ENCODE measurements at places on chromosomes 5 and 9.

GRCh38 chr9:128304971-128305288 lies 17.3 kb downstream of the TRUB2 start:
- no peak for DNase-seq

DNA sequence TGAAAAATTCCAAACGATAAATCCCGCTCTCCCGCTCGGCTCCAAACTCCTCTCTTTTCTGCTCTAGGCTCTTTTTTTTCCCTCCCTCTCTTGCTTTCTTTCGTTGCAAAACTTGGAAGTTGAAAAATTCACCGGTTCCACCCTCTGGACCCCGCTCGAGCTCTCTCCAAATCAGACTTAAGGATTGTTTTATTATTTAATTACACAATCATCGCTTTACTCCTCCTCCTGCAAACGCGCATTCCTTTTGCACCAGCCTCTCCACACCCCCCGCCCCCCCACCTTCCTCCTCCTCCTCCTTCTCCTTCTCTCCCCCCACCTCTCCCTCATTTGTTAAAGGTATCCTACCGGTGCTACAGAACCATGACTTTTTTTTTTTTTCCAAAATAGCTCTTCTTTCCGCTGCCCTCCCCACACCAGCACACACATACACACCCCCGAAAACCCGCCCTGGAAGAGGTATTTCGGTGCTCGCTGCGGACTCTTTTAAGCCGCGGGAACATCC lies 535 bp upstream of the NFIB start:
- DNase-seq: no peak

- DNase-seq: no peak
Measured at GRCh38 chr5:117590944-117591343, 1016.3 kb upstream of the SEMA6A start.

- DNase-seq: no peak
Measured at GRCh38 chr9:128933731-128934130, 12.9 kb downstream of the PHYHD1 start.

DNA sequence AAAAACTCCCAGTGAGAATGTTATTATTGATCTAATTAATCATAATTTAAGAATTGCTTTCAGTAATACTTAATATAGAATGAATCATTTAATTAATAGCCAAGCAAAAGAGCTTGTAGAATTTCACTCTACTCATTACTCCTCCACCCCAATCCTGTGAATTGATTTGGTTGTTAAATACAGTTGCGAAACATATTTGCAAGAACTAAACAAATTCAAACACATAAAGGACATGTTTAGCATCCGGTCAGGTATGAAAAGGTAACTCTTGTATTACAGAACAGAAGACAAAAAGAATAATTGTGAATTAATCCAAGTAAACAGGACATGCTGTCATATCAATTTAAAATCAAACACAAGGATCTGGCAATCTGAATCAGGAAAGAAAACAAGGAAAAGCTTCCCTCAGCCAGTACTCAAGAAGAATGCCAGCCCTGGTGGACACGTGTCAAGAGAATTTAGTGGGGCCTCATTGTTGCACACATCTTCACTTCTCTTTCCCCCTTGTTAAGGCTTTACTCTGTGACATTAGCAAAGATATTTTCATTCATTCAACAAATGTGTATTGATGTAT lies 89.4 kb upstream of the SLC12A2 start:
- no peak for DNase-seq

DNA sequence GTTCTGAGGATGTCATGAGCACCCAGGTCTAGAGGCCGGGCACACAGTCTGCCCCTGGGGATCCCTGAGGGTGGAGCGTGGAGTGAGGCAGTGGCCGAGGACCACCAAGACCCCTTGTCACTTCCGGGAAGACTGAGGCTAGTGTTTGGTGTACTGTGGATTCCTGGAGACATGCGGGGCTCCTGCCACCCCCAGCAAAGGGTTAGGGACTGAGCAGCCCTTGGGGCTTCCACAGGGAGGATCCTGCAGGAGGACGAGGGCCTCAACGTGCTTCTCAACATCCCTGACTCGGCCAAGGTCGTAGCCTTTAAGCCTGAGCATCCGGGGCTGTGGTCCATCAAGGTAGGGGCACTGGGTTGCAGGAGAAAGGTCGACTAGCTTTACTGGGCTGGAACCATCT lies 29.9 kb downstream of the HMCN2 start:
- DNase-seq: no peak

DNA sequence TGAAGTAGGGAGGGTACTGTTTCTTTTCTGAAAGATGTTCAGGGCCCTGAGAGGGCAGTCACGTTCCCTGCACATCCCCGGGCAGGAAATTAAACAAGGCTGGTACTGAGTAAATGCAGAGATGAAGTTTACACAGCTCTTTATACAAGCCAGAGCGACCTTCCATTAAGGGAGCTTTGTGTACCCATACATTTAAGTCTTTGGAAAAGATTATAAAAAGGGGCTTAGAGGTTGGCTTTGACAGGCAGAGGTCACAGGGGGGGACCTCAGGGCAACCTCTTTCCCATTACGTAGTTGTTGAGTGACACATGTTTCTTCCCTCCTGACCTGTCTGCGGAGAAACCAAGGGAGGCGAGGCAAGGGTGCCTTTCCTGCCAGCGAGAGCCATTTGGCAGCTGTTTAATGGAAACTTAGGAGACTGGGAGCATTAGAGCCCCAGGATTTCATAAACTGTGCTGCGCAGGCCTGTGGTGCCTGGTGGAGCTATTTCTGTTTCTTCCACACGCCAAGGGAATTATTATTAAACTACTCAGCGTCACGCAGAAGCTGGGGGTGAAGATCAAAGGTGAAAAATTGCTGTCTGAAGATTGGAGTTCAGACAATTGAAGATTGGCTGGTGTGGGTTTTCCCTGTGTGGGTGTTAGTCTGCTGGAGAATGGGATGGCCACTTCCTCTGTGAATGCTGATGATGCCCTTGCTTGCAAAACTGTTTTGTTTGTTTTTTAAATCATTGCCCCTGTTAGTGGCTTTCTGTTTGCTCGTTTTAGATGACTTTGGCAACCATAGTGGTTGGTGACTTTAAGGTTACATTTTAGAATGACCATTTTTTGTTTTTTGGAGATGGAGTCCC lies 3.2 kb upstream of the SMIM32 start:
- DNase-seq: no peak

DNA sequence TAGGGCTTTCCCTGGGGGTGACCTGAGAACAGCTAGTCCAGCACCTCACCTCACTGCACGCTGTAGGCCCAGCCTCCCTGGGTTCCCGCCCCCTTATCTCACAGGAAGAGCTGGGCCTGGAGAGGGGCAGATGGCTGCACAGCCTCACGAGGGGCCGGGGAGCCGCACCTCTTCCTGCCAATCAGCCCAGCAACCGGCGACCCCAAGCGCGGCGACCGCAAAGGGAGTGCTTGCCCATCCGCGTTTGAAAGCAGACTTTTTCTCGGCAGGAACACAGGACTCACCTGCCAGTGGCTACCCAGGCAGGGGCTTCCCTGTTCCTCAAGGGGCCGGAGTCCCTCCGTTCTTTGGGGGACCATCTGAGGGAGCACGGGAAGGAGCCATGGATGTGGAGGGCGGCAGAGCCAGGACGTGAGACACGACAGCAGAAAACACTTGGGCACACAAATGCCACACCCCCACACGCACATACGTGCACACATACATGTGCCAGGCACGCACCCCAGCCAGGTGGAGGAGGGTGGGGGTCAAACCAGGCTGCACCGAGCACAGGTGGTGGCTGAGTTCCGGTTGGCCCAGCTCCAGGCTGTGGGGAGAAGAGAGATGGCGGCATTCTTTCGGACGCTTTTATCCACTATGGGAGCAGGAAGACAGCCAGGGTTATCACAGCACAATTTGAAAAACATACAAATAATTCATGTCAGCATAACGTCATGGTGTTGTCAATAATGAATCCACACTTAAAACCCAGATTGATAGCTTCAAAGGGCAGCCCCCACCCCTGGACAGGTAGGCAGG lies 11.3 kb downstream of the TMEM250 start:
- no peak for DNase-seq

GRCh38 chr5:15558240-15558639 lies 58.3 kb downstream of the FBXL7 start:
- no peak for DNase-seq

DNA sequence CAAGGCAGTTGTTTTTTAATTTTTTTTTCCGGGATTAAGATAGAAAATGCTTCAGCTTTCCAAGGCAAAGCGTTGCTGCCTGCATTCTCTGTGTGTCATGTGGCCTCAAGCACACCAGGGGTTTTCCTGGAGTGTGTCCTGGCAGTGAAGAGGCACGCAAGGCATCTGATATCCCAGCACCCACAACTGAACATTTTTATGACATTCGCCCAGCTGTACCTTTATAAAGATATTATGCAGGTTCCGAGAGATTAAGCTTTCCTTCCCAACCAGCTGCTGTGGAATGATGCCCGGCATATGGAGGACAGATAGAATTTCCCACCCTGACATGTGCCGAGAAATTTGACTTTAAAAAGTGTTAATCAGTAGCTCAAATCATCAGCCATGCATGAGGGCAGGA lies 205.6 kb downstream of the GADD45G start:
- no peak for DNase-seq

DNA sequence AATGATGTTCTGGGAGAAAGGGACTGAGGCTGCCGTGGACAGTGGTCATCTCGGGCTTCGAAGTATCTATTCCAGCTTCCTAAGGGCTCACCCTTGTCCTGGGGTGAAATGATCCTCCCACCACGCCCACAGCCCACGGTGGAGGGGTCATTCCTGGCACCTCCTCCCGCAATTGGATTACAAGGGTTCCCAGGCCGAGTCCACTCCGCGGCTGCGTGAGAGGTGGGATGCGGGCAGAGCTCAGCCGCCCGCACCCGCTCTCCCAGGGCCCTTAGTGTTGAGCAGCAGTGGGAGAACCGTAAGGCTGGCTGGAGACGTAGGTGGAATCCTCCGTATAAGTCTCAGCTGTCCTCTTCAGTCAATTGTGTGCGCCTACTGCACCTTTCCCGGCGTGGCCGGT lies 273.3 kb upstream of the ADAMTS16 start:
- no peak for DNase-seq

DNA sequence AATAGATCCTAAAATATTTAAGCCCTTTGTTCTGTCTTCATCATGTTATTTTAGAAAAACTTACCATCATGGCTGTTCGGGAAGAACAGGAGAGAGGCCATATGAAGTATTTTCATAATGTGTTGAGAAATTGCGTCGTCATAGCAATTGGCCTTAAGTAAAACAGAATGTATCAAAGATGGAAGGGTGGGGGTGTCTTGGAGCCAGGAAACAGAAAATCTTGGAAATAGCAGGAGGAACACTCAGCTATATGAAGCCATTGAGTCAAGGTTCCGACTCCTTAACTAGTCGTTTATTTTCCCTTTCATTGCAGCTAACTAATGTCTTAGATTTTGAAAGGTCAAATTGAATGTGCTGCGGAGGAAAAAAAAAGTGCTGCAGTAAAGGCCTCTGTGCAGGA lies 1.3 kb downstream of the SPTAN1 start:
- no peak for DNase-seq

DNA sequence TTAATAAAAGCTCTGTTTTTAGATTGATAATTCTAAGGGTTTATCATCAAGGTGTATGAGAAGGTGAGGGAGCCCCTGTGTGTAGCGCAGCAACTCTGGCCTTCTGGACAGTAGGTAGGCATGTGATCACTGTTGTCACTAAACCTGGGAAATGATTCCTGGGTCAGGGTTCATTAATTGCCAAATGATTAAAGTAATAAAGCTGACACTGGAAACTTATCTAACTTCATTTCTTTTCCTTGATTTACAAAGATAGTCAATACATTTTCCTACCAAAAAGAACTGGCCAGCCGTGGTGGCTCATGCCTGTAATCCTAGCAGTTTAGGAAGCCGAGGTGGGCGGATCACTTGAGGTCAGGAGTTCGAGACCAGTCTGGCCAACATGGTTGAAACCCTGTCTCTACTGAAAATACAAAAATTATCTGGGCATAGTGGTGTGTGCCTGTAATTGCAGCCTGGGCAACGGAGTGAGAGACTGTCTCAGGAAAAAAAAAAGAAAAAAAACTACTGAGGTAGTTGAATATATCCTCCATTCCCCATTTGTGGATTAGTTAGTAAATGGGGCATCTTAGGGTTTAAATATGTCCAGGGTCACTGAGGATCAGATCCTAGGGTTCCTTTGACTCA lies 2.4 kb downstream of the EHMT1 start:
- DNase-seq: no peak

- no peak for DNase-seq
Measured at GRCh38 chr5:109309326-109310063, 100.3 kb downstream of the PJA2 start.

DNA sequence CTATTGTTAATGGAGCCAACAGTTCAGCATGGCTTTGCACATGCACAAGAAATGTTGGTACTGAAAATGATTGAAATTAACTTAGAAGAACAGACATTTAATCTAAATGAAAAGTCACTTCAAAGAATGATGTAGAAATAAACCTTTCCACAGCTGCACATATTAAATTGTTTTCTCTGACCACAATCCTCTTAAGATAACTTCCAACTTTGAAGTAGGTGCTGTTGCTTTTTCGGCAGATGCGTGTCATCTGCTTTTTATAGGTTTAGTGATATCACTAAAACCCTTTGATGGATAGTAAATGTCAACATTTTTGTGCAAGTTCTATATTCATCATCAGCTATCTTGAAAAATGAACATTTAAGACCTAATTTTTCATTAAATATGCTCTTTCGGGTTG lies 25.3 kb upstream of the SLC1A3 start:
- no peak for DNase-seq

- DNase-seq: no peak
Measured at GRCh38 chr9:38083858-38084555, 15.0 kb upstream of the SHB start.

- DNase-seq: no peak
Measured at GRCh38 chr5:178320281-178320855, 87.8 kb upstream of the PHYKPL start.

- no peak for DNase-seq
Measured at GRCh38 chr5:73947906-73948640, 322.1 kb downstream of the ARHGEF28 start.
